NCI-H2029 (cell line): ENCODE measurements at places on chromosomes 6 and 20.

- DNase-seq = no peak
These were observed 53.8 kb downstream of the ABHD12 start for GRCh38 chr20:25336561-25337422.

DNA sequence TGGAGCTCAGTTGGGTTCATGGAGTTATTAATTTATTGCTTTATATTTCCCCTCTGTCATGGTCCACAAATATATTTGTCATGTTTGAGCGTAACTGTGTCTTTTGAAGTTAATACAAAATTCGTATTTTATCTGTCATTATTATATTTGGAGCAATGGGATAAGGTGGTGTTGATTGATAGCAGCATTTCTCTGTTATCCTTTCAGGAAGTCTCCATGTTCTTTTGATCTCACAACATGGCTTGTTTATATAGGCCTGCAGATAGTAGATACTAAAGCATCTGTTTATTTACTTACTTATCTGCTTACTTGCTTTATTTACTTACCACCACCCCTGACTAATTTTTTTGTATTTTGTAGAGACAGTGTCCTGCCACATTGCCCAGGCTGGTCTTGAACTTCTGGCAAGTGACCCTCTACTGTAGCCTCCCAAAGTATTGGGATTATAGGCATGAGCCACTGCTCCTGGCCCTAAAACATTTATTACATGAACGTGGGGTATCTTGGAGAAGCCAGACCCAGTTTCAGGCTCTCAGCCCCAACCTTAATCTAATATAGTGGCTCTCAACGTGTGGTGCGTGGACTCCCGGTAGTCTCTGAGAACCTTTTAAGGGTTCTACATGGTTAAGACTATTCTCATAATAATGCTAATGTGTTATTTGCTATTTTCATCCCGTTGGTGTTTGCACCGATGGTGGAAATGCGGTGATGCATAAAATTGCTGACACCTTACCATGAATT lies 104.2 kb downstream of the NCOA3 start:
- DNase-seq = peak; percentile 63

DNA sequence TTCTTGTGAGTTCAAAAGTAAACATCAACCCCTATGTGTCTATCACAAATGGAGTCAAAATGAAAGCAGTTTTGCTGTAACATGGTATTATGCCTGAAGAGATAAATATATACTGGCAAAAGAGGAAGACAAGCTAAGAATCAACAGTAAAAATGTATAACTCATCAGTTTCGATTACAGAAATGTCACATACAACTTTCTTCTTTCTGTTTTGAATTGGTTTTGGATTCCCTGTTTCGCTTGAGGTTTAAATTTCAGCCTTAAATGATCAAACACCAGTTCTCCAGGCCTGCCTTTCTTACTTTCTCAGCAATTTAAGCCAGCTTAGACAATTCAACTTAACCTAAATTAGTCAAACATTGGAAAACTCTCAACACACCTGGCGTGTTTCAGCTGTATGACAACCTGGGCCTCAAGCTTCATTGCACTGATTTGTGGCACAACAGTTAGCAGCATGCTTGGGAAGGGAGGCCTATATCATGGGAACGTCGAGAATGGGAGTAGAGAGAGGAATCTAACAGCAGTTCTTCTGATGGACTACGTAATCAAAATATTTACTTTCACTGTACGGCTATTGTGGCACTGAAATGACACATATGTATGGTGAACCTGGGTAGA lies 51.9 kb upstream of the MARCKS start:
- DNase-seq = no peak

DNA sequence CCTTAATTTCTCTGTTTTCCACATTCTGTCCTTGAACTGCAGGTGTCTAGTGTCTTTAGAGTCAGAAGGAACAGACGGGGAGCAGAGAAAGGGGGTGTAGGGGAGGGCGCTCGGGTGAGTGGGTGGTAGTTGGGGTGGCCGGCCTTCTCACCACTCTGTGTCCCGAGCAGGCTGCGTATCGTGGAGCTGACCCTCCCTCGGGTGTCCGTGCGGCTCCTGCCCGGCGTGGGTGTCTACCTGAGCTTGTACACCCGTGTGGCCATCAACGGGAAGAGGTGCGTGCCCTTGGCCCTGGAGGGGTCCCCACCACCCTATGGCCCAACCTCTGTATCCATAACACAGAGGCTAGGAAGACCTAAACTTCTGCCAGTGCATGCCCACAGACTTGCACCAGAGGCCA lies 5.3 kb downstream of the BPIFB4 start:
- DNase-seq = no peak

DNA sequence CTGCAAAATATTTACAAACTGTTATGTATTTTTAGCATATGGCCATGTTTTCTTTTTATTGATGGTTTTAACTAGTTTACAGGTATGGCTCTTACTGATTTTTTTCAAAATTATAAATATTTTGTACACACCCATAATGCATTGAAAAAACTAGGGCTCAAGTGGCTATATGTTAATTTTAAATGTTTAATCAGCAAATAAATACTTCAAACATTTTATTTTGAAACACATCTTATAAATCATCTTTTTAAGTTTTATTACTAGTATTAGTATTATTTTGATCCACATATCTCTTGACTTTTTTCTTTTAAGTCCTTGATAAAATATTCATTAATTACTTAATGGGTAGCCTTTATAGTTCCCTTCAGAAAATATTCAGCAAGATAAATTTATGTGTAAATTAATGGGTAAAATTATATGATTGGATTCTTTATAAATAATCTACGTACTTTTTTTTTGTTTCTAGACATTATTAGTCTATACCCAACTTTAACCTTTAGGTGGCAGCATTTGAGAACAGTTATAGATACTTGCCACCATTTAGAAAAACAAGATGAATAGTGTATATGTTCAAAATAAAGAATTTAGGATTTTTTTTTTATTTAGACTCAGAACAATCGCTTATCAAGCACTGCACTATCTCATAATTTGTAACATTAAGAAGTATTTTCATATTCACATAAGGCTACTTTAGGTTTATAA lies 241.9 kb downstream of the ADGRB3 start:
- DNase-seq = no peak
